Suppressor macrophage treated with lipopolysaccharide for 4 hours (primary cell): ENCODE measurements at places on chromosomes 5 and 9.
A peak's percentile ranks its signal among the peaks of the same experiment; 100 is the strongest.

DNA sequence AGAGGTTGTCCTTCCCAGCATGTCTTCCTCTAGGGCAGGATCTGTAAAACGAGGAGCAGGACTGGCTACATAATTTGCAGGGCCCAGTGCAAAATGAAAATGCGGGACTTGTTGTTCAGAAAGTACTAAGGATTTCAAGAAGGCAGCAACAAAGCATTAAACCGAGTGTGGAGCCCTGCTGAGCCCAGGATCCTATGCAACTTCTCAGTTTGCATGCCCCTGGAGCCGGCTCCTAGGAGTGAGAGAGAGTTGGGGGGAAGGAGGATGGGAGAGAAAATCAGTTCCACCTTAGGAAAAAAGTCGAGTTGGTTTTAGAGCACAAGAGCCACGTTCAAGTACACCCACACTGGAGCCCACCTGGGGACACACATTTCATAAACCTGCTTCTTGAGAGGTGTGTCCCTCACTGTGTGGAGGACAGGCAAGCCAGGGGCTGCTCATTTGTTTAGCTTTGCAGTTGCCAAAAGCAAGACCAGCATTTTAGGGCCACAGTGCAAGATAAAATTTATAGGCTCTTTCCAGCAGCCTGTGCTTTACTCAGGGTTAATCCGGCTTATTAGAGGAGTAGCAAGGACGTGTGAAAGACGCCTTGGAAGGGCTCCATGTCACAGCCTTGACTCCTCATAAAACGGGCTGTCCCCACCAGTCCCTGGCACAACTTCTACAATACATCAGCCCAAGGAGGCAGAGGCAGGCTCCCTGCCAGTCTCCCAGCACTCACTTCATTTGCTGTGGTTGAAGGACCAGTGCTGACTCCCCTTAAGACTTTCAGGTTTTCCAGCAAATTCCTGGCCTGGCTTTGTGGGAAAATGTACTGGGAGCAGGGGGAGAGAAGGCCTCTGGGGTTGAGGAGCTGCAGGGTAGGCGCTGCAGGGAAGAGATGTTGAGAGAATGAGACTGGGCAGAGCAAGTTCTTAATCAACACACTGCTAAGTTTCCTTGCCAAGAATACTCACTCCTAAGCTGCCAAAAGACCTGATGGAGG, 159.7 kb upstream of the SEMA6A start:
- no peak for DNase-seq

DNA sequence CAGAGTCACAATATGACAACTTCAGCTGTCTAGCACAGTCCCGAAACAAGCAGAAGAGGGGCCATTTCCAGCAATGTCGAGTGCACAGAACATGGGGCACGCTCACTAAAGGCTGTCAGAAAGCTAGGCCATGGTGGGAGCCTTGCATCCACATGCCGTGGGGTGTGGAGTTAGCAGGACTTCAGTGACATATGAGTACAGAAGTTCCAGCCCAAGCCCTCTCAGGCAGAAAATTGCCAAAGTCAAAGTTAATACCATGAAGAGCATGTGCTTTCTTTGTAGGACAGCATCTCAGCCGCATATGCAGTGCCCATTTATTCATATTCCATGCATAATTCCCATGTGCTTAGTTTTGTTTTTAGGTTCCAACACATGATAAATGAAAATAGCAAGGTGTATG, 26.7 kb downstream of the ECM2 start:
- DNase-seq, result no peak

DNA sequence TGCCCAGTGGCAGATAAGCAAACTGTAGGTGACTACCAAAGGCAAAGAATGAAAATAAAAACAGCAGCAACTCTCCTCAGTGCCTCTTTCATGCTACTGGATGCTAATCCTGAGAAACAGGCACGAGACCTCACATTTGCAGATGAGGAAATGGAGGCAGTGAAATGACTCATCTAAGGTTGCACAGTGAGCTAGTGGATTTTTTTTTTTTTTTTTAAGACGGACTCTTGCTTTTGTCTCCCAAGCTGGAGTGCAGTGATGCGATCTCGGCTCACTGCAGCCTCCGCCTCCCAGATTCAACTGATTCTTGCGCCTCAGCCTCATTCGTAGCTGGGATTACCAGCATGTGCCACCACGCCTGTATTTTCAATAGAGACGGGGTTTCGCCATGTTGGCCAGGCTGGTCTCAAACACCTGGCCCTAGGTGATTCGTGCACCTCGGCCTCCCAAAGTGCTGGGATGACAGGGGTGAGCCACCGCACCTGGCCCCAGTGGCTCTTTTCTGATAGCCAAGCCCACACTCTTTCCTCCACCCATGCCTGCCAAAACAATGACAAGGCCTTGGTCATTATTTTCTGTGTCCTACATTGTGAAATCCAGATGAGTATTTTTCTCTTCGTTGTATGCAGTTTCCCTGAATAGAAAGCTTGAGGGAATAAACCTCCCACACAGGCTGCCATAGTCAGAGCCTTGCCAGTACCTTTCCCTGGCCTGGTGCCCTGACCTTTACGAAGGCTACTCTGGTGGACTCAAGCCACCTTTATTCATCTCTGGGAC, 19.2 kb downstream of the DOCK2 start:
- peak; percentile 81 for DNase-seq

GRCh38 chr9:83020864-83021263, 42.1 kb downstream of the RASEF start:
- DNase-seq, result no peak

GRCh38 chr9:4228606-4229005, 71.3 kb downstream of the GLIS3 start:
- DNase-seq, result peak; percentile 39

DNA sequence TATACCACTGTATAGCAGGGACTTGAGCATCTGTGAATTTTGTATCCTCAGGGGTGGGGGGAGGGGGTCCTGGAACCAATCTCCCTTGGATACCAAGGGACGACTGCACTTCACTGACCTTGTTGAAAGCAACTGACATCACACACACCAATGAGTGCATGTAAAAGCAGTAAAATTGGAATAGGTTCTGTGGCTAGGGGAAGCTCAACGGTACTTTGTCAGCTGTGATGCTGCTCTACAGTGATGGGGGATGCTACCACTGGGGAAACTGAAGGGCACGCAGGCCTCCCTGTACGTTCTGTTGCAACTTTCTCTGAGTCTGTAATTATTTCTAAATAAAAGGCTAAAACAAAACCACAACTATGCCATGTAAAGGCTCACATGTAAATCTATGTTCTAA, 47.0 kb upstream of the RETREG1 start:
- no peak for DNase-seq

DNA sequence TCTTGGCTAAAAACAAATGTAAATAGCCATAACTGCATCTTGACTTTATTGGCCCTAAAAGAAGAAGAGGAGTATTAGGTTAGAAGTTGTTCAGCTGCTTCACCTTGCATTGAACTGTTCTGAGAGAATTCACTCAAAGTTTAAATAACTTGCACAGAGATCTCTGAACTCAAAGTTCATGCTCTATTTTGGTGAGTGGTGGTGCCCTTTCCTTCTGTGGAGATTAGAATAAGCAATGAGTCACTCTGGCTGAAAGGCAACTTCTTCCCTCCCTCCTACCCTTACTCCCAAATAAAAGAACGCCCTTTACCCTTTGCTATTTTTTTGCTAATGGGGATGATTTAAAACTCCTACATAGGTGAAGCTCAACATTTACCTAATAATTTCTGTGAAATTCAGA, 48.9 kb downstream of the ERMP1 start:
- DNase-seq, result no peak

- DNase-seq, result no peak
Measured at GRCh38 chr9:89625721-89626687, 21.2 kb downstream of the GADD45G start.

DNA sequence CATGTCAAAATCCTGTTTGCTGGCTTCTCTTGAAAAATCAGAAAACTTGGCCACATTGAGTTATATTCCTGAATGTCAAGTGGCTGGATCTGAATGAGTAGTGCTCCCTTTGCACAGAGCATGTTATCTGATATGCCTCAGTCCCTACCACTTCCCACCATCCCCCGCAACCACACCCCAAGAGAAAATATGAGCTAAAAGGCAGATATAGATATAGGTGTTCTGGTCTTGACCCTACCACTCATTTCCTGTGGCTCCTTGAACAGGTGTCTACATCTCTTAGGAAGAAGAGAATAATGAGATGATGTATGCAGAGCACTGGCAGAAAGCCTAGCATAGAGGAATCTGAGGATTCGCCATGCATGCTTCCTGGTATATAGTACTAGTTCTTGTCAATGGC, 6.6 kb upstream of the CYSTM1 start:
- no peak for DNase-seq

DNA sequence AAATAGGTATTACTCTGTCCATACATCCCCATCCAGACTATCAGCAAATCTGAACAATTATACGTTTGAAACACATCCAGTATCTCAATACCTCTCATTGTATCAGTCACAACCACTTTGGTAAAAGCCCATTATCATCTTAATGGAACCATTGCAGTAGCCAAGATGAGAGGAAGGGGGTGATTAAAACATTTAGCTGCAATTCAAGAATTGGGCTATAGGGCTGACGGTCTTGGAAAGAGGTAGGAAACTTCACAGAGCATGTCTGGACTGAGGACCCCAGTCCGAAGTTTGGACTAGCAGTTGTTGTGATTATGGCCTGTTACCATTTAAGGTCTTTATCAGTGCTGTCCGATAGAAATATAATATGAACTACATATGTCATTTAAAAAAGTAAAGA, 8.6 kb downstream of the SLC12A2 start:
- DNase-seq, result no peak

- no peak for DNase-seq
Measured at GRCh38 chr5:44645502-44645901, 163.2 kb upstream of the MRPS30 start.

GRCh38 chr9:6150483-6150882, 65.1 kb upstream of the IL33 start:
- no peak for DNase-seq

GRCh38 chr5:55636683-55637082, 75.4 kb downstream of the SLC38A9 start:
- DNase-seq, result peak; percentile 78

DNA sequence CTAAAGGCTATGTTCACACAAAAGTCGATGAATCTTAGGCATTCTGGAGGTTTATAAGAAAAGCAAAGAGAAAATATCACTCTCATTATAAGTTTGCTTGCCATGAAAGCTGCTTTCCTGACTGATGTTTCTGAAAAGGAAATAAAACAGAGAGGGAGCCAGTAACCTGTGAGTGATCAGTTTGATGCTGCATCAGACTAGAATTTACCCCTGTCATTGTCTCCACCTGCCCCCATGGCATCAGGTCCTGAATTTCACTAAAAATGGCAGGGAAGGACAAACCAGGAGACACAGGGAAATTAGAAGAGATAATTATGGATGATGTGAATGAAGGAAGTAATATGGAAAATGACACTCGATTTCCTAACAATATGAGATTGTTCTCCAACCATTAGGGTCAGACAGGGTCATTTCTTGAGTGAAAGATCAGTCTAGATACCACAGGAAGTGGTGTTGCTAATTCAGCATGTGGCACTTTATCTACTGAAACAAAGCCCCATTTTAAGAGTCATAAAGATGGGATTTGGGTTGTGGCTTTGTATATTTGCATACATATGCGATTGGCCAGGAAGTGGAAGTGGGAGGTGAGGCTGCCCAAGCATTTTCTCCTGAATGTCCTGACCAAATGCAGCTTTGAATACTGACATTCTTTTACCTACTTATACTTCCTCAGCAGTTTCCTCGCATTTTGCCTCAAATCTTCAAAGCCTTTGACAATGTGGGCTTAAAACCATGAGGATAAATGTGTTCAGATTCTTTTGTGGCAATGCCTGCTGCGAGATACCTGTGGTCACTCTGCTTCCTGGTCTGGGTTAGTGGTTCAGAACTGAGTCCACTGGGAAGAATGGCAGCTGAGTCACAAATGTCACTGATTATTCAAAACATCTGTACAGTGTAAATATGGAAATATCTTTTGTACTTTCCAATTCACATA, 29.7 kb downstream of the MEGF10 start:
- peak; percentile 9 for DNase-seq

- peak; percentile 48 for DNase-seq
Measured at GRCh38 chr9:106885451-106885850, 22.5 kb downstream of the ZNF462 start.

- DNase-seq, result no peak
Measured at GRCh38 chr9:123654994-123655637, 274.8 kb downstream of the DENND1A start.

- peak; percentile 18 for DNase-seq
Measured at GRCh38 chr9:75414371-75415160, 326.3 kb downstream of the OSTF1 start.

- DNase-seq, result no peak
Measured at GRCh38 chr9:118594428-118594827, 774.8 kb downstream of the BRINP1 start.

DNA sequence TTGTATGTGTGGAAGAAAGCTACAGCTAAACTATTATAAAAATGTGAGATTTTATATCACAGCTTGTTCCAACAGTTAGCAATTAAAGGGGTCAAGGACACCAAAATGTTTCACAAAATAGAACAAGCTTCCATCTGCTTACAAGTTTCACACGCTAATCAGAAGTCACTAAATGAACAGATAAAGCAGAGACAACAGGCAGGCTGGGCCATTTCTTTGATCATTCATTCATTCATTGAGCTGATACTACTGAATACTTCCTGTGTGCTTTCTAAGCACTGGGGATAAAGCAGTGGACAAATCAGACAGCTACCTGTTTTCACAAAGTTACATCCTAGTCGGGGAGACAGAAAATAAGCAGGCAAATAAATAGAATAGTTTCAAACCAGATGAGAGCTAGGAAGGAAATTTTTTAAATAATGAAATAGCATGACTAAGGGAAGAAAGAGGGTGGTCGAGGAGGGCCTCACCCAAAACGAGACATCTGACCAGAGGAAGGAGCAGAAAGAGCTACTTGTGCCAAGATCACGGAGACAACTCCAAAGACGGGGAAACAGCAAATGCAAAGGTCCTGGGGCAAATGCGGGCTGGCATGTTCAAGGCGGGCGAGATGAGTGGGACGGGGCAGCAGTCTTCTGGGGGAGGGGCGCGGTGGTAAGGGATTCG, 1.2 kb downstream of the MAPK9 start:
- DNase-seq, result no peak

DNA sequence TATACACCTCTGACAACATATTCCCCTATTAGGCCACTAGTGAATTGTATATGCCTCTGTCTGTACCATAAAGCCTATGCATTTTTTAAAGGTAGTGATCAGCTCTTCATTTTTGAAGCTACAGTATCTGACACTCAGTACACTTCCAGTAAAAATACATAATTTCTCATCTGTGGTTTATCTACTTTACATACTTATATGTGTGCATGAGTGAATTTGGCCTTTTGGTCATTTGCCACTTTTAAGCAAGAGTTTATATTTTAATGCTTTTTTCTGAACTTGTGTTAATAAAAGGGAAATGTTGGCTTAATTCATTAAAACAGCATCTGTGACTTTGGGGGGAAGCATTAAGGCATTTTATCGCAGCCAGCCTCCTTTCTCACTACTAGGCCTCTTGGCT, 47.8 kb downstream of the ST8SIA4 start:
- DNase-seq, result no peak

DNA sequence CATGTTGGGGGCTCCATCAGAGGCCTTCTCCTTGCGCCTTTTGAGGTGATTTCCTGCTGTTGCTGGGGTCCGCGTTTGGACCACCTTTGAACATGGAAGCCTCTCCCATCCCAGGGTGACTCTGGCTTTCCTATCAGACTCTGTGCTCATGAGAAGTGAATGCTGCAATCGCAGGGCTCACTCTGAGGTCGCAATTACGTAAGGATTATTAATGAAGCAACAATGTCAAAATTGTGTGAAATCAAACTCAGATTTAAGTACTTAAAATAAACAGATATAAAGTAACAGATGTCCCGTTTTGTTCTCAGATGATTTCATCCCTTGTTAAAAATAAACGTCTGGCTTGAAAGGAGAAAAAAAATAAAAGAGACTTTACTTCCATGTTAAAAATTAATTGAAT, 634.2 kb downstream of the BNC2 start:
- DNase-seq, result no peak

- no peak for DNase-seq
Measured at GRCh38 chr9:76586390-76587314, 127.7 kb downstream of the GCNT1 start.
